ENCODE measurements at places on chromosomes 3 and 15.
A peak's percentile ranks its signal among the peaks of the same experiment; 100 is the strongest.

GRCh38 chr3:132785292-132785691 is 63.1 kb upstream of the NPHP3 start:
- no peak for DNase-seq

DNA sequence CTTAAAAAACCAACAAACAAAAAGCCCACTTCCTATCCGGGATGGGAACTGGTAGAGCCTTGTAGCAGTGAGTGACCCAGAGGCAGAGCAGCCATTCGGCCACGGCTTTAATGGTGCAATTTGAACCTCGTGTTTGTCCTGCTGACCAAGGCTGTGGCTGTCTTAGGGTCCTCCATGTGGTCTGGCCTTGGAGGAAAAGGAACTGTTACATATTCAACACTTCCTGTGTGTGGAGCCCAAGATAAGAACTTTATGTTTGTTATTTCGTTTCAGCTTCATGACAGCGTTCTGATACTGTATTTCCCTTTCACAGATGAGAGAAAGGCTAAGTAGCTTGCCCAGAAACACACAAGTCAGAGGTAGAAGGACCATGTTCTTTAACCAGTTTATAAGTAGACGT is 269.8 kb downstream of the SV2B start:
- DNase-seq, result no peak

DNA sequence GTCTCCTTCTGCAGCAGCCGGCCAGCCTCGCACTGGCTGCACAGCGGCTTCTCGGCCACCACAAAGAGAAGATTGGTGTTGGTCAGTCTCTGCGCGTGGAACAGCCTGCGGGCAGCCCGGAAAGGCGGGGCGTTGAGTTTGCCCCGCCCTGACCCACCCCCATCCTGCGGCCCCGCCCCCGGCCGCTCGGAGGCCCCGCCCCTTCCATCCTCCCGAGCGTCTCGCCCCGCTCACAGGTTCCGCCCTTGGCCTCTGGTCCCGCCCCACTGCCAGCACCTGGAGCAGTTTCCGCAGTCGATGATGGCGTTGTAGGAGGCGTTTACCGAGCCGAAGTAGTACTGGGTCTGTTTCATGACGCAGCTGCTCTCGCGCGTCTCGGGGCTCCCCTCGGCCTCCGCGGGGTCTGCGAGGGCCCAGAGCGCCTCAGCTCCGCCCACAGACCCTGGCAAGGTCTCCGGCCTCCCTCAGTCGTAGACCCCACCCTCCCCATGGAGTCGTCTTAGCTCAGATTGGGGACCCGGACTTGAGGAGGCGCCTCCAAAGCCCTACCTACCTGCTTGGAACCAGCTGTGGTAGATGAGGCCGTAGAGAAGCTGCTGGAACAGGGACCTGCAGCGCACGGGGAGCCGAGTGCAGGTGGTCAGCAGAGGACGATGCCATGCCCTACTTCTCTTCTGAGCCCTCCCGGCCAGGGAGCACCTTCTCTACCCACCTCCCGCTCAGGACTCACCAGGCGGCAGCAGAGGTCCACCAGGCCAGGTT is 5.9 kb upstream of the TMEM115 start:
- DNase-seq, result no peak

- no peak for DNase-seq
Observed at GRCh38 chr3:73557986-73558726, 66.6 kb downstream of the PDZRN3 start.

GRCh38 chr3:94225148-94225865 is 162.4 kb downstream of the NSUN3 start:
- DNase-seq, result peak; percentile 2

DNA sequence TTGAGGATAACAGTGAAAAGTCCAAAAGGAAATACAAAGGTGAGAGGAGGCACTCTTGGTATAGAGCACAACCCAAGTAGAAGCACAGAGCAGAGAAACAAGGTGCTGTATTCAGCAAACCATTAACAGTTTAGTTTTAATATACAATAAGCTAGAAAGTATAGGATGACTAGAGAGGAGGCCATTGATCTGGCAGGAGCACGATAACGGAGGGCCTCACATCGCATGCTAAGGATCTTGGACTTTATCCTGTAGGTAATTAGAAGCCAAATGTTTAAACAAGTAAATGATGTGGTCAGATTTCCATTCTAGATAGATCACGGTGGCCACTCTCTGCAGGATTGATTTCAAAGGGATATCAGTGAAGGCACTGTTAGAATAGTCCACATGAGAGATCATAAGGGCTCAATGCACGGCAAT is 935.0 kb downstream of the ROBO1 start:
- no peak for DNase-seq

GRCh38 chr3:119632829-119633228 is 27.6 kb downstream of the POPDC2 start:
- DNase-seq, result no peak

GRCh38 chr15:58795825-58796224 is 24.7 kb downstream of the MINDY2 start:
- DNase-seq, result no peak

GRCh38 chr15:88657326-88658069 is 18.7 kb downstream of the ISG20 start:
- DNase-seq, result peak; percentile 38

DNA sequence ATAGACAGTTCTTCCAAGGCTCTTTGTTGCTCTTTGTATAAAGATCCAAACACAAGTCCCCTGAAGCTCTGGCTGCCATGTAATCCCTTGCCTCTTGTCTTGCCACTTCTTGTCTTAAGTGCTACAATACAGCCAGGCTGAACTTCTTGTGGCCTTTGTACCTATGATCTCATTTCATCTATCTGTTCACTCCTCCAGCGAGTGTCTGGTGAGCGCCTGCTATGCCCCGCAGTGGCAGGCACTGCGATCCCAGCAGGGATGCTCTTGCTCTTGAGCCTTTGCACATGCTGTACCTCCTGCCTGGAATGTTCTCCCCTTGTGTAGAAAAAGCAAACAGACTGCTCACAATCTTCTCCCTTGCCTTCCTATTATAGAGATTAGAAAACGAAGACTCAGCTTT is 81.9 kb upstream of the ADPGK start:
- DNase-seq, result no peak

DNA sequence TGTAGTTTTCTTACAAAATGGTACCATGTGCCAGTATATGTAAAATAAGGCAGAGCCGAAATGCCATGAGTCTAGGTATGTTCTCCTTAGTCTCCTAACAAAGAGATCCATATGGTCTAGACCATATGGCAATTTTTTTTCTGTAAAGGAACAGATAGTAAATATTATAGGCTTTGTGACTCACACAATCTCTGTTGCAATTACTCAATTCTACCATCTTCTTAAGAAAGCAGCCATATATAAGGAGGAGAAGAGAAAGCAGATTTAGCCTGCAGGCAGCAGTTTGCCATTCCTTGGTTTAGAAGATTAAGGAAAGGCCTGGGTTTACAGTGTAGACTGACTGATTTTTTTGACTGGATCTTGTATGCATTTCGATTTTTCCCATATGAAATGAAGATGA is 16.3 kb upstream of the BBX start:
- no peak for DNase-seq

GRCh38 chr3:42752961-42753360 is 20.1 kb downstream of the CCDC13 start:
- no peak for DNase-seq

DNA sequence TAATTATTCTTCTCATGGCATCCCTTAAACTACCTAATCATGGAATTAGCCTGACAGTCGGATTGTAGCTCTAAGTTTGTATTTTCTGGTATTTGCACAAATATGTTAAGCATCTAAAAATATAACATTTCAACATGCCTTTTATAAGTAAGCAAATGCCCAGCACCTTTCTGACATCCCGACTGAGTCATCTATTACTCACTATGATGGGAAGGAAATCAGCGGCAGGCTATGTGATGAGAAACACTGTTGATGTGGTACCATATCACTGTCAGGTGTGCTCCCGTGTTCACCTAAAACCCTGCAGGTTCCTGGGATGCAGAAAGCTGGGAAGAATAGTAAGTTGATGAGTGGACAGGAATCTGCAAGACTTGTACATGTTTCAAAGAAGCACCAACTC is 367.8 kb upstream of the IL12A start:
- DNase-seq, result peak; percentile 38

GRCh38 chr15:91635080-91635479 is 218.4 kb upstream of the SLCO3A1 start:
- DNase-seq, result no peak

- DNase-seq, result no peak
Observed at GRCh38 chr15:101451266-101451799, 38.2 kb downstream of the PCSK6 start.

DNA sequence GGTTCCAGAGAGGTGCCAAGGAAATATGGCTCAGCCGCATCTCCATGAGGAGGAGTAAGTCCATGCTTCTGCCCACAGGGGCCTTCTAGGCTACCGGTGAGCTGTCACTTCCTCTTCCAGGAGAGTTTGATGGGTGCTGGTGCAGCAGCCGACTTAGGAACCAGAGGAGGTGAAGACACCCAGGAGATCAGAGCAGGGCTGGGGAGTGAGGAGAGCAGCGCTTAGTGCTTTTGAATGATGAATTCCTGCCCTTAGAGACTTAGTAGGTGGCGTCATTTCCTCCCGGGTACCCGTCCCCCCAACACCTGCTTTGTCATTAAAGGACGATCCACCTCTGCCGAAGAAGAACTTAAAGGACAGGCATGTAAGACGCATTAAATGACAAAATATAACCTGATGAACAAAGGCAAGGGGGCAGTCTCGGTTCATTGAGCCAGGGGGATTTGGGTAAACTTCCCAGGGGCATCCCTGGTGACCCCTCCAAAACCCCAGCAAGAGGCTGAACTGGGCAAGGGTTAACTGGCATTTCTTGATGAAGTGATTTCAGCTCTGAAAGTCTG is 67.6 kb downstream of the HES1 start:
- DNase-seq, result no peak

DNA sequence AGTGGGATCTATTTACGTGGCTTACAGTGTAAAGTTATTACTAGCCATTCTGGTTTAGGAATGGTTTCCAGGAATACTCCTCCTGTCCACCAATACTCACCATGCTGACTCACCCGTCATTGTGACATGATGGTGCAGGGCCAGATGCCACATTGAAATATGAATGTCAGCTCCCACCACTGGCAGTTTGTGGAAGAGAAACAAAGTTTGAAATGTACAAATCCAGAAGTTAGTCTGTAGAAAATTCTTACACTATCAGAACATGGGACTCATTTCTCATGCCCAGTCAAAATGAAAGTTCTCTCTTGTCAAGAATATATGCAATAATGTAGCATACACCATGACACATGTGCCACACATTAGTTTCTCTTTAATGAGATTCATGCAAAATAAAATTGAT is 14.4 kb upstream of the TSPAN3 start:
- no peak for DNase-seq

DNA sequence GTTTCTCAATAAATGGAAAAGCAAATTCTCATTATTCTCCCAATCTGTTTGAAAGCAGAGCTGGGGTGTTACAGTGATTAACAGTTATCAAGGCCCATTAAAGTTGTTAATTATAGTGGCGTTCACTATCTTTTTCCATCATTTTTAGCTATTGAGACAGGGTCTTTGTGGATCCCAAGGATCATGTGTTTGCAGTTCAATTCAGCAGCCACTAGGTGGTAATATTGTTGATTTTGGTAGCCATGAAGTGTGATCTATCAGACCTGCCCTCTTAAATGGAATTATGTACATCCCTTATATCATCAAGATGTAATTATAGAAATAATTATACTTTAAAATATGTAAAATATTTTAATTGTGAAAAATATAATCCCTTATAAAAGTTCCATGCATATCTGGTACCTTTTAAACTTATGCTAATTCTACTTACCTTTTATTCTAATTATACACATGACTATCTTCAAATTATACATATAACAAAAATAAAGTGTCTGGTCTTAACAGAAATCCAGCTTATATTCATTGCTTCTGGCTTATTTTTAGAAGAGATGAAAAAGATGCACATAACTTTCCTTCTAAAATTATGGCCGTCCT is 126.4 kb downstream of the GREM1 start:
- no peak for DNase-seq

DNA sequence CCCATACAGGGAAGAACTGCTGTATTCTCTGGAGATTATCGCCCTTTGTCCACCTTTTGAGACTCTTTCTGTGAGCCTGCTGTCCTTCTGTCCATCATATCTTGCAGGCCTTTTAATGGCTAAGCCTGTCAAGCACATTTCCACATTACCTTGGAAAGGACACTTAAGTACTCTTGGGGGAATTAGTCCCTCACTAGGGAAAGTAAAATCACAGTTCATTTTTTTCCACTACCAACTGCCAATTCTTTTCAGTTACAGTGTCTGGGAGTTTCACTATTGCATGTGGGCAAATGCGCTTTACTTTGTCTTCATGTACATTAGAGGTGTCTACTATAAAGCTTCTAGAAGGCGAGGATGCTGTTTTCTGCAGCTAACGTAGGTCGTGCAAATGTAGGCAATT is 242.1 kb downstream of the NSUN3 start:
- no peak for DNase-seq

DNA sequence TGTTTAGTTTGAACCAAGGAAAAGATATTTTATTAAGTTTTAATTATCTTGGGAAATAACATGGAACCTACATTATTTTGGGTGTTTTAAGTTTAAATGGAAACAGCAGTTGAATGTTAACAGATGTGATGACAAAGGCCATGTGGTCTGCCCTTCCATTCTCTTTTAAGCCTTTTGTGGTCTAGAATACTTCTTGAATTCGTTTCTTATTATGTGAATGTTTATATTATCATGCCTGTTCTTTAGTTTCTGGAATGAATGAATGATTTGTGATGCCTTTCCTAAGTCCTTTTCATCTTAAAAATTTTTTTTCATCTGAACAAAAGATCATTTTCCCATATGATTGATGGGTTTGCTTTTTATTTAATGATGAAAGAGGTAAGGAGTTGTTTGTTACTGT is 44.6 kb downstream of the SNRK start:
- no peak for DNase-seq

GRCh38 chr3:177835008-177835407 is 637.7 kb upstream of the TBL1XR1 start:
- peak; percentile 35 for DNase-seq

GRCh38 chr15:45855210-45855906 is 220.5 kb downstream of the SQOR start:
- no peak for DNase-seq

DNA sequence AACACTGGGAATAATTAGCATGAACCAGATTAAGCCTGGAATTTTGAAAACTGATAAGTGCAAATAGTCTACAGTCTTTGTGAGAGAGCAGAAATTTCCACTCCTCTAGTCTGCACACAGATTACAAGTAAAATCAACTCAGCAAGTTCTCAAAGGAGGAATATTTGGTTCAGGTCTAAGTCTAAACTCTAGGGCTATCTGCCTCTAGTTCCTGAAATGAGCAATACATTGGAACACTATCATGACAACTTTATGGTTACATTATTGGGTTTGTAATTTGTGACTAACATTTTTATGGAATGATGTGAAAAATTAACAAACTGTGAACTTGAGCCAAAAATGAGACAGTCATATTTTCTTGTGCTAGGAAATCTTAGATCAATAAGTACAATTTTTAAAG is 30.8 kb upstream of the ADGRG7 start:
- DNase-seq, result no peak

DNA sequence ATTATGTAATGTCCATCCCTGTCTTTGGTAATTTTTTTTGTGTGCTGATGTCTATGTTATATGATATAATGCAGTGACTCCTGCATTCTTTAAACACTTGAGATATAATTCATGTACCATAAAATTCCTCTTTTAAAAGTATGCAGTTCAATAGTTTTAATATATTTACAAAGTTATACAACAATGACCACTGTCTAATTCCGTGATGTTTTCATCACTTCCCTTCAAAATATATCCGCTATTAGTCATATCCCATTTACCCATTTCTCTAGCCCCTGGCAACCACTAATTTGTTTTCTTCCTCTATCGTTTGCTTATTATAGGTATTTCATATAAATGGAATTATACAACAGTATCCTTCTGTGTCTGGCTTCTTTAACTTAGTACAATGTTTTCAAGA is 64.9 kb upstream of the SUCLG2 start:
- no peak for DNase-seq

- DNase-seq, result no peak
Observed at GRCh38 chr3:181316482-181316881, 326.9 kb upstream of the DNAJC19 start.
